ENCODE measurements at places on chromosomes 12 and 14.
A peak's percentile ranks its signal among the peaks of the same experiment; 100 is the strongest.

- peak; percentile 65 for DNase-seq
These were observed 15.2 kb upstream of the PEBP1 start for GRCh38 chr12:118120579-118121363.

DNA sequence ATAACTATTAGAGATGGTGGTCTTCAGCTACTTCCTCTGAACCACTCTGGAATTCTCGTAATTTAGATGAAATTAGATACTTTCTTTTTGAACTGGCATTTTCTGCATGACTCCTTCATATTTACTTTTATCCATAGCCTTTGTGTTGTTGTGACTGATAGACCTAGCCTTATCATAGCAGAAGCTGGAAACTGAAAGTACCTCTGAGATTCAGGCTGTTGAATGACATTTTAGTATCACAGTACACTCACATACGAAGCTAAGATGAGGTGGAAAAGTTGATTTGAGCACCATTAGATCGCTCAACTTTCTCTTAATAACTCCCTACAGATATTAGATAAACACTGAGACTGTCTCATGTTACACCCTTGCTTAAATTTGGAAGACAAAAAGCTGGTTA lies 525.1 kb upstream of the FBXO33 start:
- no peak for DNase-seq

DNA sequence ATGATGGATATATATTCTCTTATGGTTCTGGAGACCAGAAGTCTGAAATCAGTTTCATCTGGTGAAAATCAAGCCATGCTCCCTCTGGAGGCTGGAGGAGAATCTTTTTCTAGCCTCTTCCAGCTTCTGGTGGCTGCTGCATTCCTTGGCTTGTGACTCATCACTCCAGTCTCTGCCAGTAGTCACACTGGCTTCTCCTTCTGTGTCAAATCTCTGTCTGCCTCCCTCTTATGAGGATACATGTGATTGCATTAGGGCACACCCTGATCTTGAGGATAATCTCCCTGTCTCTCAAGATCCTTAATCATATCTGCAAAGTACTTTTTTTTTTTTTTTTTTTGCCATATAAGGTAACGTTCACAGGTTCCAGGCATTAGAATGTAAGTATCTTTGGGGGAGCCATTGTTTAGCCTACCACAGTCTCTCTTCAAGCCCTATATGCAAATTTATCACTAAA lies 17.7 kb downstream of the DNAL1 start:
- peak; percentile 90 for DNase-seq

DNA sequence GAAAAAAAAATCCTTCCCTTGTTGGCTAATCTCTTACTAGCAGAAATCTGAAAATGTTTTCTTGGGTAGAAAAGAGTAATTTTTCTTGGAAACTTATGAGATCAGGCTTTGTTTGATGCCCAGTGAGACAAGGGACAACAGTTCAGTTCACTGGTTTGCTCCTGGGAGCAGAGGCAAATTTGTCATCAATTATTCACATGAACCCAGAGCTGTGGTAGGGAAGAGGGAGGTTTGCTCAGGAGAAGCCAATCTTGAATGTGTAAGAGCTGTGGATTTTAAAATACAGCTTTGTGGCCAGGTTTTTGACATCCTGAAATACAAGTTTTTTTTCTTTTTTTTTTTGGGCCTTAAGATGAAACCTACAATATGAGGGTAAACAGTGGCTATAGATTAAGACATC lies 426.6 kb downstream of the ATP23 start:
- DNase-seq, result no peak

DNA sequence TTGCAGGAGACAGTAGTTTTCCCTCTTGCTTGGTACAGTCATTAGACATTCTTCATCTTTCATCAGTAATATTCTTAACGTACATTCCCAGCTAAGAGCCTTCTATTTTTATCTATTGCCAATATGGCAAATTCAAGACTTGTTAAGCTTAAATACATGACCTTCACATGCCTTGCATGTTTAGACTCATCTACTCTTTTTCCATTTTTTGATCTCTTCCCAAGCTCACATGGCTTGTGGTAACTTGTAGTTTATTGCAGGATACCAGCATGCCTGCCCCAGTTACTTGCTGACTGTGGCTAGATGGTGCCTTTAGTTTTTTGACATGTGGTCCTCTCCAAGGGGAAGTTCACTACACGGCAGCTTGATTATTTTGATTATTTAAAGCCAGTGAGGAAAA lies 729.0 kb downstream of the SLC6A15 start:
- DNase-seq, result no peak

DNA sequence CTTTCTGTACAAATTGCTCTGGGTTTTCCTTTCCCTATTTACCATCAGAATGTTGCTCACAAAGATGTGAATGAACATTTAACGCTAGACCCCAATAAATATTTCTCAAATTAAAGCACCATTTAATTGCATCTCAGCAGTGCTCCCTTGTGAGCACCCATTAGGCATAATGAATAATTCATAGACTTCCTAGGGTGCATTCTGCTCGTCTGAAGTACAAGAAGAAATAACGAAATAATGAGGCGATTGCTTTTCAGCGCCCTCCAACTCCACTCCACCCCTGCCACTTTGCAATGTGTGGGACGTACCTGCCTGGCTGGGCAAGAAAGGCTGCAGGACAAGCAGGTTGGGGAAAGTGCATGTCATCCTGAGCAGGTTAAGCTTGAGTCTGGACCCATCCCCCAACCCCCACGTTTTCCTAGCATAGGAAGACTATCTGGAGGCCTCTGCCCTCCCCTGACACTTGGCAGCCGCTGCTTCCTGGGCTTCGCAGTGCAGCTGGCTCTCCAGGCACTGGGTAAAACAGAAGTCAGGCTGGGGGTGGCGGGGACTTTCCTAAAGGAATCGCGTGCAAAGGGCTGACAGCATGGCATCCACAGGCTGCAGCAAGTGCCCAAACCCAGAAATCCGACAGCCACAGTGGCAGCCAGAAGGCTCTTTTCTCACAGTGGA lies 253.7 kb downstream of the DUSP6 start:
- DNase-seq, result no peak

DNA sequence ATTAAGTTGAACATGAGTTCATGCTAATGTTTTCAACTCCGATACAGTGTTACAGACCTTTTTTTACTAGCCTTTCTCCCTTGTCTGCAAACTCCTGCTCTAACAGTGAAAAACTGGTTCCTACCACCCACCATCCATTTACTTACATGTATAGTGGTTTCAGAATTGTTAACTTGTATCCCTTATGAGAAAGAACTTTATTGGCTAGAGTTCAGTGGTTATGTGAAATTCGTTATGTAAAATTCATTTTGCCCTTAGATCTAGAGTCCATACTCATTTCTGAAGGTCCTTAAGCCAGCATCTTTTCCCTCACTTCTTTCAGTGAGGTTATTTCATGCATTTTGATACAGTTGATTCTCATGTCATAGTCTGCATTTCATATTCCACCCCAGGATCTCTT lies 51.0 kb downstream of the PRKCH start:
- no peak for DNase-seq

DNA sequence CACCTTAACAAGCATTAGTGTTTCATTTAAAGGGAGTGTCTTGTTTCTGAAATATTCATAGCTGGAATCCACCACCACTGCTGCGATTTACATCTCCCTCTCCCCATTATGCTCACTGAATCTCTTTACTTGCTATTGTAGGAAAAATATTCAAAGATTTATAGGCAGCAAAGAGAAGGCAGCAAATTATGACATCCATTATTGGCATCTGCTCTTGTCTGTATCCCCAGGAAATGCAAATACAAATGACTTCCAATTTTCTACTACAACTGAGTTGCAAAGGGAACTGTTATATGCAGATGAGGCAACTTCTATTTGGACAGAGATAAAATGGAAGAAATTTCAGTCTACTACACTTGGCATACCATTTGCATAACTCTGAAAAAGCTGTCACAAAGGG lies 88.4 kb upstream of the PRKD1 start:
- DNase-seq, result no peak

- DNase-seq, result peak; percentile 62
These were observed 101.4 kb upstream of the BBS10 start for GRCh38 chr12:76449583-76449982.

- DNase-seq, result no peak
These were observed 37.0 kb downstream of the PLEKHG3 start for GRCh38 chr14:64741200-64741599.

GRCh38 chr12:16389594-16389993 lies 42.1 kb downstream of the MGST1 start:
- peak; percentile 65 for DNase-seq

DNA sequence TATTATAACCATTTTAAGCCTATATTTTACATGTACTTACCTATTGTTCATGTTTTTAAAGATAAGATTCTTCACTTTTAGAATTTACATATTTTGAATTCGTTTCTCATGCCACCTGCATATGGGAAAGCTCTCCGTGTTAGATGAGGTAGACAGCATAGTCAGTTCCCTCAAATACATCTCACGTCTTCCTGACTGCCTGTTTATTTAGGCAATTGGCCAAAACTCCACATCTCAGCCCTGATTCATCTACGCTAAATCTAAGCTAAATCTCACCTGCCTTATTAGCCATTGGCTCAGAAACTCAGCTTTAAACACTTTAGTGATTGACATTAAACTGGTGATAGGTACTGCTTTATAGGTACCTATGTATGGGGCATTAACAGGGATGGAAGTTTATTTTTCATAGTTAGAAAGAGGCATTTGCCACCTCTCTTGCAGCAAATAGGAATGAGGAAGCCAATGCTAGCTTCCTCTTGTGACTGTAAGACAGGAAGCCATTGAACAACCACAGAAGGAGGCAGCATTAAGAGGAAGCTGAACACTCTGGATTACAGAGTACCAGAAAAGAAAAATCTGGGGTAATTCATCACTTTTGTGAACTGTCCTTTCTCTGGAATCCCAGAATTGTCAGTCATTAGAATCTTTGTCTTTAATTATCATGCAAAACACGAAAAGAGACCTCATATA lies 111.9 kb downstream of the LRFN5 start:
- no peak for DNase-seq

- DNase-seq, result no peak
These were observed 30.4 kb upstream of the PCNX4 start for GRCh38 chr14:60061371-60061770.

GRCh38 chr12:70543444-70543843 lies 93.8 kb downstream of the PTPRB start:
- peak; percentile 89 for DNase-seq

DNA sequence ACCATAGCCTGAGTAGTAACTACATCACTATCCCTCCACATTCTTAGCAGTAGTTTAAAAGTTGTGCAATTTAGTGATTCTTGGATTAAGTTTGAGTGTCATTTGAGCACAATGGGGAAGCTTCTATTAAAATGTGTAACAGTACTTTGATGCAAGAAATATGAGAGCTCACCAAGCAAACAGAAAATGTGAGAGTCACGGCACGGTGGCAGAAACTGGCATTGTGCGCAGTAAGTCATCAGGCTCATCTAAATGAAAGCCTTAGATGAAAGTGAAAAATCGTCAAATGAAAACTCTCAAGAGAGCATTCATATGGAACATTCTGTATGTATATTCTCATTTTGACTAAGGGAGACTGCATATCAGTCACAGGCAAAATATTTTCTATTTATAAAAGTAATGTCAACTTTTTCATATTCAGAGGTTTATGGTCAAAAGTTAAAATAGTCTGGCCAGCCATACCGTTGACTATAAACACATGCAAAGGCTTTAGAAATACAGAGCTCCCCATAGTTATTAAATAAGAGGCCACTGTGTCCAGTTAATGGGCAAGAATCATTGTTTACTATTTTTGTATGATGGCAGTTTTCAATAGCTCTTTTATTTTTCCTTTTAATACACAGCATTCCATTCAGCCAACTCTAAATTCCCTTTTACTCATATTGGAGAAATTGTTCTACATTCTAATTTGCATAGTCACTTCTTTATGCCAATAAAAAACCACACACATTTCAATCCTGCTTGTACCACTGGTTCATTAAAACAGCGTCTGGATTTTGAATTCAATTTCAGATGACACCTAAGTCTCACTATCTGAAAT lies 167.9 kb downstream of the PRKD1 start:
- DNase-seq, result no peak

GRCh38 chr12:117042171-117042842 lies 56.9 kb downstream of the TESC start:
- no peak for DNase-seq

- no peak for DNase-seq
These were observed 34.6 kb upstream of the PYGL start for GRCh38 chr14:50978888-50979287.

Measured in astrocyte of the spinal cord (primary cell).